ENCODE measurements at places on chromosomes 1 and 21.

GRCh38 chr1:188169971-188170370 lies 1341.2 kb downstream of the PLA2G4A start:
- DNase-seq = no peak

GRCh38 chr1:7462617-7463016 lies 308.5 kb upstream of the VAMP3 start:
- DNase-seq = no peak

DNA sequence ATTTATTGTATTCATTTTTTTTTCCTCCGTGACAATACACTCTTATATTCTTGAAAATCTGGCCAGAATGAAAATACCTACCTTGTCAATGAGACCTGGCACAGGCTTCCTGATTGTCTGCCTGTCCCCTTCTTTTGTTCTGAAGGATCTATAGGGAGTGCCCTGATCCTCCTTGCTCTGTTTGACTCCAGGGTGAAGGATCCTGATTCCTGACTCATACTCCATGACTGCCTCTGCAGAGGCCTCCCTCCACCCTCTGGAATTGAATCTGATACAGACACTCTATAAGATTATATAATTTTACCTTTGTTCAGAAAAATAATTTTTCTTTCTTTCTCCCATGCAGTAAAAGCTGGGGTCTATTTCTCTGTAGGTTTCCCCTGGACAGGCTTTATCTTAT lies 116.2 kb downstream of the HMCN1 start:
- DNase-seq = no peak

DNA sequence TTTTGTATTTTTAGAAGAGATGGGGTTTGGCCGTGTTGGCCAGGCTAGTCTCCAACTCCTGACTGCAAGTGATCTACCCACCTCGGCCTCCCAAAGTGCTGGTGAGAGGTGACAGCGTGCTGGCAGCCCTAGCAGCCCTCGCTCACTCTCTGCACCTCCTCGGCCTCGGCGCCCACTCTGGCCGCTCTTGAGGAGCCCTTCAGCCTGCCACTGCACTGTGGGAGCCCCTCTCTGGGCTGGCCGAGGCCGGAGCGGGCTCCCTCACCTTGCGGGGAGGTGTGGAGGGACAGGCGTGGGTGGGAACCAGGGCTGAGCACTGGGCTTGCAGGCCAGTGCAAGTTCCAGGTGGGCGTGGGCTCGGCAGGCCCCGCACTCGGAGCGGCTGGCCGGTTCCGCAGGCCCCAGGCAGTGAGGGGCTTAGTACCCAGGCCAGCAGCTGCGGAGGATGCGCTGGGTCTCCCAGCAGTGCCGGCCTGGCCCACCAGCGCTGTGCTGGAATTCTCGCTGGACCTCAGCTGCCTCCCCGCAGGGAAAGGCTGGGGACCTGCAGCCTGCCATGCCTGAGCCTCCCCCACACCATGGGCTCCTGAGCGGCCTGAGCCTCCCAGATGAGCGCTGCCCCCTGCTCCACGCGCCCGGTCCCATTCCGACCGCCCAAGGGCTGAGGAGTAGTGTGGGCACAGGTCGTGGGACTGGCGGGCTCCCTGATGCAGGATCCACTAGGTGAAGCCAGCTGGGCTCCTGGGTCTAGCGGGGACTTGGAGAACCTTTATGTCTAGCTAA lies 3.4 kb upstream of the LBR start:
- no peak for DNase-seq

DNA sequence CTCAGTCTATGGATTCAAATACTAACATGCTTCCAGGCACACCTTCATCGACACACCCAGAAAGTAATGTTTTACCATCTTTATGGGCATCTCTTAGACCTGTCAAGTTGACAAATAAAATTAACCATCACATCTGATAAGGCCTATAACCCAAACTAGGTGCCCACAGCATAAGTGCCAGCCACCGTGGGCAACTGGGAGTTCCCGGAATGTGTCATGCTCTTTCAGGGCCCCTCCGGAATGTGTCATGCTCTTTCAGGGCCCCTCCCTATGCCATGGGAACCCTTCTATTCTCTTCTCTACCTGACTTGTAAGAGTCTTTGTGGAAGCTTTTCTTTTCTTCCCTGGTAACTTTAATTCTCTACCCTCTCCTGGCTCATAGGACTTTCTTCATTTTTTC lies 26.6 kb downstream of the KRTAP24-1 start:
- DNase-seq = no peak

DNA sequence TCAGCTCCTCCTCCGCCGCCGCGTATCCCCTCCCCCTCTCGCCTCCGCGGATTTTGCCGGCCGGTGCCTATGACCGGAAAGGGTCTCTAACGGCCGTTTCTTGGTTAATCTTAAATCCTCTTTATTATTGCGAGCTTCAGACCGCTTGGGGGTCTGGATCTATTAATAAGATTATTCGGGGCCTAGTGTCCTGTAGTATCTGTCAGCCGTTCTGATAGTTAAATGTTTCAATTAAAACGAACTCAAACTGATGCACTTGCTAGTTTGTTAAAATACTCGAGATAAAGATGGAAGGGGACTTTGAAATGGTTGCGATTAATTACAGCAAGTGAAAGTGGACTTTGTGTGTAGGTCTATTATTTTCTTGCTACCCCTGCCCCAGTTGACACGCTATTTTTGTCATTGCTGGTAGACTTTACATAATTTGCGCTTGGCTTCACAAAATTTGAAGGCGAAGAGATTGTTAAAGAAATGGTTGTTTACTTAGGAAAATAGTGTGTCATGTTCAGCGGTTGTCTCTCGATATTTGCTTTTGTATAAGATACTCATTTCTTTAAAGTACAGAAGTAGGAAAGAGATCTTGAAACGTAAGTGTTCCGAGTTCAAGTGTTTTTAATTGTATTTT lies 779 bp downstream of the SON start:
- DNase-seq = peak; percentile 3

GRCh38 chr1:88061492-88062177 lies 622.4 kb upstream of the PKN2 start:
- DNase-seq = peak; percentile 61

DNA sequence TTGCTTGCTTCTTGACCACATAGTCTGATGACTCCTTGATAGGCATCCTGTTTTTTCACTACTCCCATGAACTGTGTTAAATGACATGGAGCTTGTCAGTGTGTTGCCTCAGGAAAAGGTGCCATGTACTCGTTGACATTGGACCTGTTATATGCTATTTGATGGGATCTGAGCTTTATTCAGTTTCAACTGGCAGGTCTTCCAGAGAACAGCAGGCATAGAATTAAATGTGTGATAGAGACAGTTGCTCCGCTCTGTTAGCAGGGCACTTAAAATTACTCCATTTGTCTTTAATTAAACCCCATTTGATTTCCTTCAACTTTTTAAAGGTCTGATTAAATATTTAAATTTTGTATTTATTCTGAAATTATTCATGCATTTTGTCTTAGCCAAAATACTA lies 189.7 kb upstream of the ADGRL4 start:
- DNase-seq = no peak

DNA sequence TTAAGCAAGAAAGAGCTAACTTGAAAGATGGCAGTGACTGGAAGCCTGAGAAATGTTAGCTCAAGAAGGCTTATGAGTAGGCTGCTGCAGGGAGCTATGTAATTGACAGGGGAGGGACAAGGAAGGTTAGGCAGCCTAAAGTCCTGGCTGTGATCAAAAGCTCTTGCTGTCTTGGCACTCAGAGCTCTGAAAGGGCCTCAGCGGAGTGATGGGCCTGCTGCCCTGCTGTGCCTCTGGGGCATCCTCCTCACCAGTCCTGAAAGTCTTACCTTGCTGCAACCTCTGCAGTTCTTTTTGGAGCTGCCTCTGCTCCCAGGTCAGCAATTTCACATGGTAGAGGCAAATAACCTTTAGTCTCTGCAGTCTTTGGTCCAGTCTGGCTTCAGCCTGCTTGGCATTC lies 1.8 kb downstream of the CCDC190 start:
- no peak for DNase-seq

DNA sequence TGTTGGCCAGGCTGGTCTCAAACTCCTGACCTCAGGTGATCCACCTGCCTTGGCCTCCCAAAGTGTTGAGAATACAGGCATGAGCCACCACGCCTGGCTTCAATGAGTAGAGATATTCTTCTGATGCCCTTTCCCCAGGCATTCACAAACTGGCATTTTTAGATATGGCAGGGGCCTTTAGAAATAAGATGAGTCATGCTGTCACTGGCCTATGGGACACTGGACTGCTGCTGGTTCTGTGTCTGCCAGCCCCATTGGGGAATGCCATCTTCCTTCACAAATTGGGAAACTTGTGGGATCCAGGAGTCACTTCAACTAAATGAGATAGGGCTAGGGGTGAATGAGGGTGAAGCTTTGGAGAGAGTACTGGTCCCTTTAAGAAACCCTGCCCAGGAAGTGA lies 16.0 kb downstream of the KLHDC8A start:
- no peak for DNase-seq

DNA sequence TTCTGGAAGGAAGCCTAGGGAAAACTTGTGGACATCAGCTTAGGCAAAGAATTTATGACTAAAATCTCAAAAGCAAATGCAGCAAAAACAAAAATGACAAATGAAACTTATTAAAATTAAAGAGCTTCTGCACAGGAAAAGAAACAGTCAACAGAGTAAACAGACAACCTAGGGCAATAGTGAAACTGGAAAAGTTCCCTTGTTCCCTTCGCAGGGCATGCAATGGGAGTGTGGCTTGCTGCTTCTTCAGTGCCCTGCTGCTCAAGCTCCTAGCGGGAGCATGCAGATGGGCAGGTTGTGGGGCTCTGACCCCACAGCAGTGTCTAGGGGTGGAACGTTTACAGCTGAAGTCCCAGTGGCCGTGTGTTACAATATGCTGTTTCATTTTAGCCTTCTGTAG lies 1797.4 kb downstream of the NCAM2 start:
- no peak for DNase-seq

GRCh38 chr1:45103534-45103933 lies 91.5 kb downstream of the UROD start:
- no peak for DNase-seq

DNA sequence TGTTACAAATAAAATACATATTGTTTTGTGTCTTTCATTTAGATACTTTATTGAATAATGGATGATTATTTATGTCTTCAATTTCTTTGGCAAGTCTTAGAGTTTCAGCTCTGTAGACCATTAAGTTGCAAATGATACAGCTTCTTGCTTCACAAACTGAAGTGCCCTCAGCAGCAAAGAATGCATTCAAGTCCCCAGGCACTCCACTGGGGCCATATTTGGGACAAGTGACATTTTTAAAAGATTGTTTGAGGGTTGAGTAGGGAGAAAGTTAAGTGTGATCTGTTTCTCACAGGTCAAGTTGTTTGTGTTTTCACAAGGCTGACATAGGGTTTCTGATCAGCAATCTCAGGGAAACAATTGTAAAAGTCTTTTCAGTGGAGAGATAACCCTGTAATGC lies 400.7 kb downstream of the PLA2G4A start:
- DNase-seq = no peak

DNA sequence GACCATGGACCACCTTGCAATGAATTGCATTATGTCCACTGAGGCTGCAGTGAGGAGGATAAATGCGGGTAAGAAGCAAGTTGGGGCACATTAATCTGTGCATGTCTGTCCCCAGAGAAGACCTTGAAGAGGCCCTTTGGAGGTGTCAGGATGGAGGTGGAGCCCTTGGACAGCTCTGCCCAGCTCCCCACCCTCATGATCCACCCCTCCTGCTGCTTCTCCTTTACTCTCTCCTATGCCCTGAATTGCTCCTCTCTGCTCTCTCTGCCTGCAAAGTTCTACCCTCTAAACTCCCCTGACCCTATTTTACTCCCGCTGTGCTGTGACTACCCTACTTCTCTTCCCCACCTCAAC lies 292.4 kb upstream of the USP24 start:
- no peak for DNase-seq

DNA sequence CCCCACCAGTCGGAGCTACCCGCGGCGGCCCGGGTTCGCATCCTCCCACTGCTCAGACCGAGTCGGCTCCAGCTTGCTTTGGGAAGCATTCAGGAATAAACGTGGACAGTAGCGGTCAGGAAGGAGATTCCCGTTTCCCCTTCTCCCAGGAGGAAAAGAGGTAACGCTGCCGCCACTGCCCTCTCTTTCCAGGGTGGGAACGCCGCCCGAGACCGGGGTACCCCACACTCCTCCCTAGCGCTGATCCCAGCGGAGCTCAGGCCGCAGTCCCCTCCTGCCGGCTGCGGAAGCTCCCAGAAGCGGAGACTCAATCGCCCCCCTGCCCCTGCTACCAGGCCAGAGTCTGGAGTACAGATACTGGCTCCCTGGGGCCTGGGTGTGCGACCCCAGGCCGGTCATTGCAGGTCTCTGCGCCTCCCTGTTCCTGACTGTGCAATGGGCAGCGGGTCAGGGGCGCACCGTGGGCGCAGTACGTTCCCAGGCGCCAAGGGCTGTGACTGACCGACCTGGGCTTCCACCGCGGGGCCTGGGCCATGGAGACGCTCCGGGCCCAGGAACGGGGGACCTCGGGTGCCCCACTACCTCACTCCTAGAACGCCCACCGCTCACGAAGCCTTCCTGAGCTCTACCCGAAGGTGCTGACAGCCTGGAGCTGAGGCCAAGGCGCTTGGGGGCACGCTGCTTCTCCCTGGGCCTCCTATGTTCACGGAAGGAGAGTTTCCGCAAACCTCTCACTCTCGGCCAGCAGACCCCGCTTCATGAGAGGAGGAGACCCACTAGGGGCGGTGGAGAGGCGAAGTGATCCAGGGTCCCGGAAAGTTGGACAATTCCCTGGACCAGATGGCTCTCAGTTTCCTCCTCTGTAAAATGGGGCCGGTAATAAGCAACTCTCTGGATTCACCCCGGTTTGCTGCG lies 7.8 kb downstream of the DMRTA2 start:
- peak; percentile 23 for DNase-seq

- no peak for DNase-seq
These were observed 5.9 kb upstream of the CTRC start for GRCh38 chr1:15432324-15432723.

DNA sequence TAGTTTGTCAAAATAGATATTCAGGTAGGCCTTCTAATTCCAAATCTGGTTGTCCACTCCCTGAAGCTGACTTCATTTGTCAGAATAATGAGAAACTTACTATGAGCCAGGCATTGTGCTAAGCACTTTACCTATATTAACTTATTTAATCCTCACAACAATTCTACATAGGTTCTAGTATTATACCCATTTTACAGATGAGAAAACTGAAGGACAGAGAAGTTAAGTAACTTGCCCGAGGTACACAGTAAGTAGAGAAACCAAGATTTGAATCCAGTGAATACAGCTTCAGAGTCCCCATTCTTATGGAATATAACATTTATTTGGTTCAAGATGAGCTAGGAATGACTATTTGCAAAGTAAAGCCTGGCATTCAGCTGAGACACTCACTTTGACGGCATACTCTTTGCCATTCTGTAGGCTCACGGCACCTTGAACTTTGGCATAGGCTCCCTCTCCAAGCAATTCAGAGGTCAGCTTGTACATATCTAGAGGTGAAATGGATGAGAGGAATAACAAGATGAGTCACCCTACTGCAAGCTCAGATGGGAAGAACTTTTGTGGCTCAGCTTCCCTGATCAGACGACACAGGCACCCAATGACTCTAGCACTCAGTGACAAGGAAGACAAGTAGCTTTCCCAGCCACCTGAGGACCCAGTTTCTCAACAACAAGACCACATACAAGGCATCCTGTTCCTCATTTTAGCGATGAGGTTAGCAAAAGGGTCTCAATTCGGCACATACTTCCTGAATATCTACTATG lies 23.7 kb downstream of the MKNK1 start:
- no peak for DNase-seq

- no peak for DNase-seq
These were observed 212.3 kb downstream of the HHIPL2 start for GRCh38 chr1:222335586-222335985.

GRCh38 chr1:115373305-115373704 lies 35.3 kb upstream of the NGF start:
- DNase-seq = no peak

- peak; percentile 39 for DNase-seq
These were observed 91.5 kb downstream of the IER5 start for GRCh38 chr1:181179987-181180365.

GRCh38 chr1:89563957-89564604 lies 39.5 kb downstream of the LRRC8B start:
- no peak for DNase-seq
